T follicular helper cell (primary cell): ENCODE measurements at places on chromosomes 5 and 9.

GRCh38 chr9:136326761-136327303, 507 bp upstream of the GPSM1 start:
- DNase-seq = no peak

DNA sequence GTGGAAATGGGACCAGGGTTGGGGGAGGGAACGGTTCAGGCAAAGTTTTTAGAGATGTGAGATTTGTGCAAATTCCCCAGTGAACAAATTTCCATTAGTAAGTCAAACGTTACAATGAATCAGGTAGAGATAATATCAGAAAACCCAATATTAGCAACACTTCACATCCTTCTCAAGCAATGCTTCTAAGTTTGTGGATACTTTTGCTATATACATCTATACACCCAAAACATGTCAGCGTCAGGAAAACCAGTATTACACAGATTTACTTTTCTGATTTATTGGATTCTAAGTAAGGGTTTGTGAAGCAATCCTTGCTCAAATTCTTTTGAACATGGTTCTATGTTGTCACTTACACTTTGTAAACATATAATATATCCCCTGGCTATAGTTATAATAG, 6.5 kb downstream of the ALDH1A1 start:
- no peak for DNase-seq

DNA sequence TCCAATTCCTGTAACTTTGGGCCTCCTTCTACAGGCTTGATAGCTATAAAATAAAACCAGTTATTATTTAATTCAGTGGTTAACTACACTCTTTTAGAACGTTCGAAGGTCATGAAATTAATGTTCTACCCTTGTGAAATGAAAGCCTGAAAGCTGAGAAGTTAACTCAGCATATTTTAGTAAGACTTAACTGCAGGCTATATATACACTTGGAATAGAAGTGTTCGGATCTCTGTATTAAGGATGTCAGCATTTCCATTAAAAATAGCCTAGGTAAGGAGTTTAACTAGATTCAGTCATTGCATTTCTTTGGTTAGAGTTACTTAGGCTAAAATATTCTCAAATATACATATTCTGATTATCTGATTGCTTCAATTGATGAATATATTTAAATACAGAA, 229.2 kb downstream of the MRPS30 start:
- DNase-seq = no peak

- no peak for DNase-seq
These were observed 7.4 kb downstream of the NKX2-5 start for GRCh38 chr5:173227636-173228035.

GRCh38 chr5:103801681-103802080, 239.1 kb upstream of the NUDT12 start:
- no peak for DNase-seq

- no peak for DNase-seq
These were observed 189.4 kb downstream of the MED10 start for GRCh38 chr5:6188976-6189375.
